ENCODE measurements at places on chromosomes 12 and 14. TPM values are rescaled to one million over a fixed set of nuclear protein-coding genes. Genes with fewer than 3 reads are reported as not detected.

DNA sequence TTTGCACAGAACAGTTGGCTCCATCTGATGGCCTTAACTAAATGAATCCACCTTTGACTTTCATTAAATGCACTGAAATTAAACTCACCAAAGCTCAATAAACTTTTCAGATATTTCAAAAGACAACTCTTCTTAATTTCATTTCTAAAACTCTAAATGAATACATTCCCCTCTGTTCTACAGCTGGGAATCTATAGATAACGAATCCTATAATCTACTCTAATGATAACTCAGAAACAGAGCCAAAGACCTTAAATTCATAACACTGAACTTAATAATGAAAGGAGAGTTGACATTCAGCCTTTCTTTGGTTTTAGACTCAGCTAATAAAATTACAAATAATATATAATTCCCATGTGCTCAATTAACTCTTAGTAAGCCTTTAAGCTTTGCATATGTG lies 150.5 kb downstream of the KCNH5 start:
- DNase-seq, result no peak

- peak; percentile 85 for DNase-seq
Measured at GRCh38 chr12:131860472-131861260, 32.5 kb downstream of the MMP17 start.

DNA sequence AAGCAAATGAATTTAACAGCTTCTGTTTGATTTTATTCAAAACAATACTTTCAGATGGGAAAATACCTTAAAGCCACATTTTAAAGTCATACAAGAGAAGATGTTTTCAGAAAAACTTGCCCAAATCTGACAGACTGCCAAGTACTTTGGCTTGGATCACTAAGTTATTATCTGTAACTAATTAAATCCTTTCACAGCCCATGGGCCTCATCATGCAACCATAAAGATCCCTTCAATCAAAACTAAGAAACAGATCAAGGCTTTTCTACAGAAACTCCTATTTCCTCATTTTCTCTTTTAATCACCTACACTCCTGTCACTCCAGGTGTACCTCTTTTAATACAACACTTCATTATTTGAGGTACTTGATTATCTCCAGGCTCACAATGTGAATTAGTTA lies 28.1 kb downstream of the BLTP3B start:
- no peak for DNase-seq

Gene MTA1
- total RNA-seq, result 42.7 TPM

Gene BDKRB2
- total RNA-seq, result 0.56 TPM

Gene CPNE6
- total RNA-seq, result not detected

- DNase-seq, result no peak
Measured at GRCh38 chr14:35741345-35742031, 67.6 kb downstream of the RALGAPA1 start.

- no peak for DNase-seq
Measured at GRCh38 chr14:76446921-76447320, 71.0 kb downstream of the ESRRB start.

DNA sequence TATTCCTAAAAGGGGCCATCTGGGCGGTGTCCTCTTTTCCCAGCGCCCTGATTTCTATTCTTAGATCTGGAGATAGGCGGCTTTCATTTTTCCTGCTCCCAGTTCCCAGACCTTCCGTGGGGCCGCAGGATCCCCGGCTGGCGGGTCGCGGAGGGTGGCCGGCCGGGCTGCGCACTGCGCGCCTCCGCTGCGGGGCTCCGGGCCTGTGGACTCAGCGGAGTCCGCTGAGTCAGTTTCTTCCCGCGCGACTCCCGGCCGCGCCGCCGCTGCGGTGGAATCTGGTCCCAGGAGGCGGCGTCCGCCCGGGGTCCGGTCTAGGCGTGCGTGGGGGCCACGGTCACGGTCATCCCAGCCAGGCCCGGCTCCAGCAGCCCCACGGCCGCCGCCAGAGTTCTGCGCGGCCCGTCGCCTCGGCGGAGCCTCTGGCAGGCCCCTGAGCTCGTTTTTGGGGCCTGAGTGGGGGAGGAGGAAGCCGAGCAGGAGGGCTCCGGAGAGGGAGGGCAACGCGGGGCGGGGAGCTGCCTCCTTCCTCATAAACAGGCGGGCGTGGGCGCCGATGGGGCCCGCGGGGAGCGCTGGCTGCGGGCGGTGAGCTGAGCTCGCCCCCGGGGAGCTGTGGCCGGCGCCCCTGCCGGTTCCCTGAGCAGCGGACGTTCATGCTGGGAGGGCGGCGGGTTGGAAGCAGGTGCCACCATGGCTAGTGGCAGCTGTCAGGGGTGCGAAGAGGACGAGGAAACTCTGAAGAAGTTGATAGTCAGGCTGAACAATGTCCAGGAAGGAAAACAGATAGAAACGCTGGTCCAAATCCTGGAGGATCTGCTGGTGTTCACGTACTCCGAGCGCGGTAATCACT lies at the start of gene LRRK2:
Gene LRRK2 (plus strand): TSS at position 559 of the 853 bp plus-strand sequence. CDS start 135 bp downstream, at position 694.
- peak; percentile 84 for DNase-seq

DNA sequence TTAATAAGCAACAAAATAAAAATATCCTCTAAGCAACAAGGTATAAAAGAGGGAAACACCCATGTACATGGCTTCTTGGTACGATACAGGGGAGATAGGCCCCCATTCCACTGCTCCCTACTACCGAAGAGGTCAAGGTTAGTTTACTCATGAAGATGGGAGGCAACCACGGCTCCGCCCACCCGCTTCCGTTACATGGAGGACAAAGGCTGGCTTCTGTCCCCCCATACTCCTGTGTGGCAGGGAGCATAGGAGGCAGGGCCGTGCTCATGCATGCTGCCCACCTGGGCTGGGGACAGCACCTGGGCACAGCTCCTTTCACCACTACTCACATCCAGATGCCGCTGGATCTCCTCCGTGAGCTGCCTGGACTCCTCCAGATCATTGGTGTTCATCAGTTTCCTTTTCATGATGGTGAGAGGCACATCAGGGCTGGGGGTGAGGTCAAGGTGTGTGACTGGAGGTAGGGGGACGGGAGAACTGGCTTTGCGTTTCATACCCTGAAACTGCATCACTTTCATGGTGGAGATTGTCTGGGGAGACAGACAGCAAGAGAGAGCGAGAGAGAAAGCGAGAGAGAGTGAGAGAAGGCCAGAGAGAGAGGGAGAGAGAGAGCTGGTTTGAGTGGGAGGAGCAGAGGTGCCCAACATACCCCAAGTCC lies 39.0 kb downstream of the LGMN start:
- no peak for DNase-seq

GRCh38 chr12:47378907-47379306 lies 299.1 kb upstream of the AMIGO2 start:
- DNase-seq, result no peak

DNA sequence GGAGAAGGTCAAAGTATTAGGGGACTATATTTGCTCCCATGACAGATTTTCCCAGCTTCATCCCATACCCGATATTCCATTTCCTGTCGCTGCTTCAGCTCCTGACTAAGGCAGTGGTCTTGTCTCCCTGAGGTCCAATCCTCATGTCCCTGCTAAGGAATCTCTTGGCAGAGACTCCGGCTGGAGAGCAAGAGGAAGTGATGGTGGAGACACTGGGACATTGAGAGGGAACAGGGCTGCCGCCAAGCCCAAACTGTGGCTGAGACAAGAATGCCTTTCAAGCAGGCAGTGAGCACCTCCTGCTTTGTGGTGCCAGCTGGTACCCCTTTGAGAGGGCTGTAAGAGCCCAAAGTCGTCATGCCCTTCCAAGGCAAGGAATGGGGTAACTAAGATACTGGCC lies 5.5 kb downstream of the SP7 start:
- DNase-seq, result no peak

GRCh38 chr14:101402936-101403660 lies 158.2 kb upstream of the DIO3 start:
- no peak for DNase-seq

Gene KRT86
- total RNA-seq, result 0.77 TPM

DNA sequence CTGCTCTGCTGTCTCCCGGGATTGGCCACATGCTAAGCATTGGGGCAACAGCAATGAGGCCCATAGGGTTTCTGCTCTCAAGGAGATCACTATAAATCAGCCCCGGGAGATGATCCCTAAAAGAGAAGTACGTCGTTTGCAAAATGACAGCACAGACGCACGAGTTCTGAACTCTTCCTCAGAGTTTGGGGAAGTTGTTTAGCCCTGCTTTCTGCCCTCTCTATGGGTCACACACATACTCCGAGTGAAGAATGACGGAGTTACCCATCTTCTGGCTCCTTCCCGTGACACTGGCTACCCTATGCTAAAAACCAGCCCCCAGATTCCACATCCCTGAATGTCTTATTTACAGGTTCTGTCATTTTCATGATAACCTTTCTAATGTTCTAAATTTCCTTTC lies 258.0 kb upstream of the PLEKHG7 start:
- DNase-seq, result no peak

- no peak for DNase-seq
Measured at GRCh38 chr12:43766291-43766690, 7.5 kb downstream of the IRAK4 start.

GRCh38 chr14:76613616-76614015 lies 147.7 kb upstream of the VASH1 start:
- no peak for DNase-seq

DNA sequence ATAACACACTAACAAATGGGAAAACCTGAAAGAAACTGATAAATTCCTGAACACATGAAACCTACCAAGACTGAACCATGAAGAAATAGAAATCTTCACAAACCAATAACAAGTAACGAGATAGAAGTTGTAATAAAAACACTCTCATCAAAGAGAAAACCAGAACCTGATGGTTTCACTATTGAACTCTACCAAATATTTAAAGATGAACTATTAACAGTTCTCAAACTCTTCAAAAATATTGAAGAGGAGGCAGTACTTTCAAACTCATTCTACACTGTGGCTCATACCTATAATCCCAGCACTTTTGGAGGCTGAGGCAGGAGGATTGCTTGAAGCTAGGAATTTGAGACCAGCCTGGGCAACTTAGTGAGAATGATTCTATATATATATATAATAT lies 48.4 kb upstream of the TMTC2 start:
- DNase-seq, result no peak

Gene PROX2
- not detected for total RNA-seq

Gene TAS2R42
- total RNA-seq, result not detected

DNA sequence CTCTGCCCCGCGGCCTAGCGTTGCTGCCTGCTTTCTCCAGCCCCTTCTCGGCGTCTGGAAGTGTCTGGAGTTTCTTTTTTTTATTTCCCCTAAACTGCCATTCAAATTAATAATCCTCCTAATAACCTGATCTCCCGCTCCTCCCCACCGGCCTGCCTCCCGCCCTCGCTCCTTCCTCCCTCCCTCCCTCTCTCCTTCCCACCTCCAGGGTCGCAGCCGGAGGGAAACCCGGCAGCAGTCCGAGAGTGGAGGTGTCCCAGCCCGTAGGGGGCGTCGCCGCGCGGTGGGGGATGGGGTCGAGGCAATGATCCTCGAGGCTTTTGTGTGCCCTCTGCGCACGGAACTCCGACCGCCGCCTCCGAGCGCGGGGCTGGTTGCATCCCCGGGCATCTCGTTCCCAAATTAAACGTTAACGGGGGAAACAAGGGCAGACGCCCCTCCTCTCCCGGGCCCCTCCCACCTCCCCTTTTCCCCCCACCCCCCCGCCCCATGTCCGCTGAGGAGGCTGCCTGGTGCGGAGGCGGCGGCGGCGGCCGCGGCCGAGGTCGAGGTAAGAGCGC lies 1.0 kb upstream of the SOCS2 start:
- DNase-seq, result peak; percentile 77

DNA sequence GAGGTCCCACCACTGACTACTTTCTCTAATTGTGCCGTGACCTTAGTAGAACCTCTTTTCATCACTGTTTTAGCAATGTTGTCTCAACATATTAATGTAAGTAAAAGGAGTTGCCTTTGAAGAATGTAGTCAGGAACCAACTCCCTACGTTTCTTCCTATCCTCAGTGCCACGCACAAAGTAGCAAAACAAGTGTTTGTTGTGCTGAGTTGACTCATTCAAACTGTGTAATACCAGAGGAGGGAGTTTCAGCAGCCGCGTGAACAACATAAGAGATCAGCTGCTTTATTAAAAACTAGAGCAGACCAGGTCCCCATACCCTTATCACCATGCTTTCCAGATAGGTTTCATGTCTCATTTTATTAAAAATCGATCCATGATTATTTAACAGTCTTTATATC lies 19.1 kb downstream of the PLBD1 start:
- DNase-seq, result no peak

Gene C12orf75
- 76.5 TPM for total RNA-seq

Gene PIK3C2G
- total RNA-seq, result not detected

Gene KRT72
- not detected for total RNA-seq

GRCh38 chr14:30994681-30995620 lies 30.5 kb upstream of the AP4S1 start:
- no peak for DNase-seq

GRCh38 chr14:94660306-94660946 lies 48.2 kb downstream of the SERPINA3 start:
- no peak for DNase-seq

DNA sequence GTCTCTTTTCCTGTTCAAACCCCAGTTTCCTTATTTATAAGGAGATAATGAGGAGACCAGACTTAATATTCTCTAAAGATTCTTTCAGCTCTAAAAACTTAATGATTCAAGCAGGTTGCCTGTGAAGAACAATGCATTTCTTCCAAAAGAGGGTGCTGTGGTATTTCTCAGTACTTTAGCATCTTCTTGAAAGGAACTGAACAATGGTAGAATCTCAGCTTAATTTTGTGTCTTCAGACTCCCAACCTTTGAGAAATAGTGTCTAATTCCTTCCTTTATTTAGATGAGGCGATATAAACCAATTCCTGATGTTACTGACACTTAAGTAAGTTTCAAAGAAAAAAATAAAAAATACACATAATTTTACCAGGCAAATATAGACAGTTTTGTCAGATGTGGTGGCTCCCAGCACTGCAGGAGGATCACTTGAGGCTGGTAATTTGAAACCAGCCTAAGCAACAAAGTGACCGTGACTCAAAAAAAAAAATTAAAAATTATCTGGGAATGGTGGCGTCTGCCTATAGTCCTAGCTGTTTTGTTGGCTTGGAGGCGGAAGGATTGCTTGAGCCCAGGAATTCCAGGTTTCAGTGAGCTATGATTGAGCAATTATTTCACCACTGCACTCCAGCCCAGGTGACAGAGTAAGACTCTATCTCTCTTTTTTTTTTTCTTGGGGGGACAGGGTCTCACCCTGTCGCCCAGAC lies 76.9 kb upstream of the PSMA6 start:
- no peak for DNase-seq

DNA sequence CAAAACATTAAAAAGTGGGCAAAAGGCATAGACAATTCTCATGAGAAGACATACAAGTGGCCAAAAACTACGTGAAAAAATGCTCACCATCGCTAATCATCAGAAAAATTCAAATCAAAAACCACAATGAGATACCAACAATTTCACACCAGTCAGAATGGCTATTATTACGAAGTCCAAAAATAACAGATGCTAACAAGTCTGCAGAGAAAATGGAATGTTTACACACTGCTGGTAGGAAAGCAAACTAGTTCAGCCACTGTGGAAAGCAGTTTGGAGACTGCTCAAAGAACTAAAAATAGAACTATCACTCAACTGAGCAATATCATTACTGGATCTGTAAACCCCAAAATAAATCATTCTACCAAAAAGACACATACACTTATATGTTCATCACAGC lies 76.2 kb downstream of the PRKD1 start:
- no peak for DNase-seq

Data from psoas muscle (tissue), 8 donors.